ENCODE measurements at places on chromosomes 2 and 18. TPM values are rescaled to one million over a fixed set of nuclear protein-coding genes. Genes with fewer than 3 reads are reported as not detected.

Gene MALT1
- total RNA-seq: 17.4 TPM

Gene SAG
- total RNA-seq: not detected

Gene CHRNA1
- total RNA-seq: not detected

Gene SLC19A3
- total RNA-seq: 8.2 TPM

Gene SPATA3
- not detected for total RNA-seq

Gene HOXD9
- 14.6 TPM for total RNA-seq

DNA sequence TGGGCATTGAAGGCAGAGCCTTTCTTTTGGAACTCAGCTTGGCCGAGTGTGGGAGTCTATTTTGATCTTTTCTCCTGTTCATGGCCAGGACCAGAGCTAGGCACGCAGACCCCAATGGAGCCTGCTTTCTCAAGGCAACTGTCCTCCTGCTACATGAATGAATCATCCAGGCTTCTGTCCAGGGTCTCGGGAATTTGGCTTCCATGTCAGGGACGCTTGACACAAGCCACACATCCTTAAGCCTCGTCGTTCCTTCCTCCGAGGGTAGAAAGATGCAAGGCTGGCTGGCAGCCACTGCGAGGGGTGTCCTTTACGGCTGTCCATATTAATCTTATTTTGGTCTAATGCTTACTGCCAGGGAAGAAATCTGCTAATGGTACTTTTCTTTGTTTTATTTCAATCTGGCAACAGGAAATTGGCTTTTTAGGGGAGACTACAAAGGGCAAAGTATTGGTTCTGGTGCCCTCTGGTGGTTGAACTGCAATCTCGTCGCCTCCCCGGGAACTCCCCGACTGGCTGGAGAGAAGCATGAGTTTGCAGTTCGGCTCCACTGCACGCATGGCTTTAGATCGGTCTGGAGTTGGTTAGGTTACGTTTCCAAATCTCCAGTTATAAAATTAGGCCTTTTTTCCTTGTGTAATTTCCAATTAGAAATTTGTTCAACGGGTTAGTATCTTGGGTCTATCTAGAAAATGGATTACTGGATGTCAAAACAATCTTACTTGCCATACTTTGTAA, 135.2 kb downstream of the ALPK2 start:
- H3K27ac ChIP-seq: peak overlapping the region; percentile 31
- H3K4me1 ChIP-seq: peaks cover 29% of the 10 kb centered on the region
- H3K4me3 ChIP-seq: peak overlapping the region; percentile 25
- no peaks in the 10 kb centered on the region for H3K27me3 ChIP-seq
- DNase-seq: peak; percentile 89

GRCh38 chr2:28608500-28609424, 112.9 kb downstream of the PLB1 start:
- no peak overlapping the region for H3K4me3 ChIP-seq
- H3K27ac ChIP-seq: peak overlapping the region; percentile 83
- no peaks in the 10 kb centered on the region for H3K36me3 ChIP-seq
- DNase-seq: no peak

DNA sequence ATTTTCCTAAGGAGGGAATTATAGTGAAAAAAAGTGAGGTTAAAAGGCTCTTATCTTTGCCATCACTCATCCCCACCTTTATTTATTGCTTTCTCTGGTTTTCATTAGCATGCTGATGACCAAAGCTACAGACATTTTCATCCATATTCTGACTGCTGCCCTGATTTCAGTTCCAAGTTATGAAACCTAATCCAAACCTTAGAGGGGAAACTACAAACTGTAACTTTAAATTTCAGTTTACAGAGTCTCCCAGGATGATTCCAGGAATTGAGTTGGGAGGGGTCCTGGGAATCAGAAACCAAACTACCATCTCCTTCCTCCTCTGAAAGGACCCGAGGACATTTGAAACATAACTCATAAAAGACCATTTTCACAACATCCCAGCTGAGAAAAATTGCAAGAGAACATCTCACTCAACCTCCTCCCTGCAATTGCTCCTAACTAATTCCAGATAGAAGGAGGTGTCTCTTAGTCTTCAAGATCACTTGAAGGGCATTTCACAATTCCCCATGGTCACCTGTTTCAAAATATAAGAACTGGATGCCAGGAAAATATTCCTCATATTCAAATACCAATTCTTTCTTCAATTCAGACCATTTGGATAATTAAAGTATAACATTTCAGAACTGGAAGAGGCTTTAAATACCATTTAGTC, 520.6 kb downstream of the TNS1 start:
- H3K4me3 ChIP-seq: no peak overlapping the region
- no peak for DNase-seq
- no peaks in the 10 kb centered on the region for H3K27me3 ChIP-seq
- H3K27ac ChIP-seq: no peak overlapping the region
- H3K36me3 ChIP-seq: no peaks in the 10 kb centered on the region

GRCh38 chr18:63161032-63161760, 158.4 kb downstream of the BCL2 start:
- peak overlapping the region; percentile 76 for H3K27ac ChIP-seq
- peaks cover 23% of the 10 kb centered on the region for H3K4me1 ChIP-seq
- no peaks in the 10 kb centered on the region for H3K36me3 ChIP-seq
- DNase-seq: no peak
- no peak overlapping the region for H3K4me3 ChIP-seq

GRCh38 chr18:37398248-37398920, 167.2 kb downstream of the CELF4 start:
- peaks cover 10% of the 10 kb centered on the region for H3K27me3 ChIP-seq
- H3K4me3 ChIP-seq: no peak overlapping the region
- no peak for DNase-seq

DNA sequence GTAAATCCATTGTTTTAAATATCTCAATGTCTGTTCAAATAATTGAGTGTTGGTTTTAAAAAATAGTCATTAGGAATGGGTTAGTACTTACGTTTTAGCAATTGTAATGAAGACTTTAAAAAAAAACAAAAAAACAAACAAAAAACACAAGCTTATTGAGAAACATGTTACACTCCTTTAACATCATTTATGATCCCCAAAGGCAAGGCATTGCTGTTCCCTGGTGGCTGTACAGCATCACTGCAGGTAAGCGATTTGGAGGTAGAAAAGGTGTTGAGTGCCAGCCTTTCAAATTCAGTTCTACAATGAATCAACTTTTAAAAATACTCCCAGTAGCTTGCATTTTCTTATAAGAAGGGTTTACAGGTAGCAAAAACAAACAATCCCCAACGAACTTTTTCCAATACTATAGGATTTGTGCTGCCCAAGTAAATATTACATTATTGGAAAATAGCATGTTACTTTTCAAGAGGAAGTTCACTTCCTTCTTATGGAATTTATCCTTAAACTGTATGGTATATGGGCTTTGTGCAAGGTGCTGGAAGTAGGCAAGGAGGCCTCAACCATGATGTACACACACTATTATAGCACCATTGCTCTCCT, 27.5 kb downstream of the CNRIP1 start:
- H3K4me3 ChIP-seq: no peak overlapping the region
- no peaks in the 10 kb centered on the region for H3K27me3 ChIP-seq
- no peaks in the 10 kb centered on the region for H3K36me3 ChIP-seq

DNA sequence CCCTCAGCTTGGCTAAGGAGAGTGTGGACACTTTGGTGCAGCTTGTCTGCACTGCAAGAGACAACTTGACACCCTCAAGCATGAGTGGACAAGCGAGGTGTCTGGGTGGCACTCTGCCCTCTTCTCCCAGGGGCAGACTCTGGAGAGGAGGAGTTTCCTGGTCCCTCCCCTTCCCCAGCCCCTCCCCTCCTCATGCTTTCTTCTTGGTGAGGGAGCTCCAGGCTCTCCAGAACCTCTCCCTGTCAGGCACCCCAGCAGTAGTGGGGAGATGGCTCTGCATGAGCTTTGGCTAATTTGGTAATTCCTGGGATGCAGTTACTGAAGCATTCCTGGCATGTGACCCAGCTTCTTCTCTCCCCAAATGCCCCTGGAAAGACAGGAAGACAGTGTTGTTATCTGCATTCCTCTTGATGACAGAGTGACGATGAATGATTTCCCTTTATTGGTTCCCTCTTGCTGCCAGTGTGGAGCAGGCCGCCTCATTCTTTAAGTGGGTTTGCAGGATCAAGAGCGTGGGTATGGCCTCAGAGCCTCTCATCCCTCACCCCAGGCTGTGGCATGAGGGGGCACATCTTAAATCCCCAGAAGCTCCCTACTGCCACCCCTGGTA, 89.2 kb downstream of the STPG4 start:
- no peak for DNase-seq
- no peaks in the 10 kb centered on the region for H3K36me3 ChIP-seq
- H3K27me3 ChIP-seq: no peaks in the 10 kb centered on the region
- H3K4me3 ChIP-seq: no peak overlapping the region

DNA sequence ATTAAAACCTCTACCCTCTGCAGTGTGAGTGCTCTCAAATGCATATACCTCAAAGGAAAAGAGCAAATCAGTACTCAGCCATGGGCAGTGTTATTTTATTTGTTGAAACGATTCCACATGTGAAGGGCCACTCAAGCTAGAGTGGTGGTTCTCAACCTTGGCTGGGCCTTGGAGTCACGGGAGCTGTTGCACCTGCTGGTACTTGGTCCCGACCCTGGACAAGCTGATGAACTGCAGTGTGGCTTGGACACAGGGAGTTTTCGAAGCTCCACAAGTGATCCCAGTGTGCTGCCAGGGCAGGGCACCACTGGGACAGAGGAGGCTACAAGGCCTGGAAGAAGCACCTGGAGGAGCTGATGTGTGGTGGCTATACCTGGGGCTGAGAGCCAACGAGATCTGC, 19.7 kb downstream of the GNLY start:
- no peaks in the 10 kb centered on the region for H3K4me1 ChIP-seq
- no peak overlapping the region for H3K27ac ChIP-seq
- no peak for DNase-seq
- H3K4me3 ChIP-seq: no peak overlapping the region

DNA sequence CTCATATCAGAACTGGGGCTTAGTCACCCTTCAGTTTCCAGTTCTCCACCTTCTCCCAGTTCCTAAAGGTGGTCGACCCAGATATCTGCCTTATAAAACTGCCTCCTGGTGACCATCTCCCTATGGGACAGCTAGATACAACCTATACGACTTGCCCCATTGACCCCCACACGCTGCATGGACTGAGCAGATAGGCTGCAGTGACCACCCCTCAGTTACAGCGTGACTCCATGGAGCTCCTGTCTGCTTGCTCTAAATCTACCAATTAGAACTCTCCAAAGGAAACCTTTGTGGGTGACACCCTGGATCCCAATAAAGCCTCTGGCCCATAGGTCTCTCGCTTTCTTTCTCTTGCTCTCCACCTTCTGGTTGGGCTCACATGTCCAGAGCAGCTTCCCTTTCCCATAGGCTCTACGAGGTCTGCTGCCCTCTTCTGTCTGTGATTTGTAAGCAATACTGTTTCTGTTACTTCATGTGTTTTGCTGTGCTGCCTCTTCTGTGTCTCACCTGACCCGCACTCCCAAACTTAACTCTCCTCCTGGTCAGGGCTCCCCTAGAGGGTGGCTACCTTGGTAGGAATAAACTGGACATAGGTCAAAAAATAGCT, 971.3 kb upstream of the FAM98A start:
- H3K4me1 ChIP-seq: no peaks in the 10 kb centered on the region
- no peaks in the 10 kb centered on the region for H3K27me3 ChIP-seq
- no peak for DNase-seq
- H3K27ac ChIP-seq: no peak overlapping the region
- no peak overlapping the region for H3K4me3 ChIP-seq

DNA sequence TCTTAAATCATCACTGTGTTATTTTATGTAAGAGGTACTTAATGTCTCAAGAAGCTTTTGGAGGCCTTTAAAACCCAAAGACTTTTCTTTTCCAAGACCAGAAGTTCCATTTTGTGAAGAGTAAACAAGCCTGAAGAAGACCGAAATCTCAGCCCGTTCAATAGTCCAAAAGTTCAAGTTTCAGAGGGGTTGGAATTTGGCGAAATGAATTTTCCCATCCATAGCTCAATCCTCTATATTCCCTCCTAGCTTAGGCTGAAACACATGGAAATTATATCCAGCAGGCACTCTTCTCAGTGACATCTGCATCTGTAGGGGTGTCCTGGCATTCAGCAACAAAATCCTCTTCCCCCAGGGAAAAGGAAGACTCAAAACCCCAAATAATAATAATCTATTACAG, 344.6 kb downstream of the ARHGAP15 start:
- H3K4me3 ChIP-seq: no peak overlapping the region
- no peaks in the 10 kb centered on the region for H3K27me3 ChIP-seq
- peaks cover 11% of the 10 kb centered on the region for H3K4me1 ChIP-seq
- peak overlapping the region; percentile 43 for H3K27ac ChIP-seq

DNA sequence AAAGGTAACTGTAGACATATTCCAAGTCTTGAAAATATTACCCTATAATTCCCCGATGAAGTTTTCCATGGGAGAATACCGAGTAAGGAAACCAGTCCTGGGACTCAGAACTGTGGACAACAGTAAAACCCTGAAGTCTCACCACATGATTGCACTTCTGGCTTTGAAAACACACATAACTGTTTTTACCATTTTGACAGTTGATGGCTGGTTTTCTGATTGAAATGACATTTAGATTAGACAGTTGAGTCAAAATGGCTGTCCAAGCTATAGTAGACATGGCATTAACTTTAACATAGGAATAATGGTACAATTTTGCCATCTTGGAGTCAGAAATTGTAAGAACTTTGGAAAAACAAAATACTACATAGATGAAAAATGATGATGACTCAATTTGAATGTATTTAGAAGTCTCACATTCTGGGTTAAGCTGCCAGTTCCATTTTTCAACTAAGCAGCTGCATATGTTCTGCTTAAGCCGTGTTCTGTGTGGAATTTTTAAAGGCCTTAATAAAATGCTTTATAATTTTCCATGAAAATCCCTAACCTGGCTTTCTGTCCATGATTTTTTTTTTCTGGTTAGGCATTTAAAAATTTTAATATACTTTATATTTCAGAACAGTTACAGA, 38.3 kb upstream of the WIPF1 start:
- peak overlapping the region; percentile 75 for H3K27ac ChIP-seq
- H3K4me3 ChIP-seq: no peak overlapping the region
- no peaks in the 10 kb centered on the region for H3K4me1 ChIP-seq

DNA sequence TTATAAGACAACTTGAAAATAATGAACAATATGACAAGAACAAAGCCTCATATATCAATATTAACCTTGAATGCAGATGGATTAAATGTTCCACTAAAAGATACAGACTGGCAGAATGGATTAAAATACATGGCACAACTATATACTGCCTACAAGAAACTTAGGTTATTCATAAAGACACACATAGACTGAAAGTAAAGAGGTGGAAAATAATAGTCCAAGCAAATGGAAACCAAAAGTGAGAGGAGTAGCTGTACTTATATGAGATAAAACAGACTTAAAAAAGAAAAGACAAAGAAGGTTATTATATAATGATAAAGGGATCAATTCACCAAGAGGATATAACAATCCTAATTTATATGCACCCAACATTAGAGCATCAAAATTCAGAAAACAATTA, 18.2 kb downstream of the LMAN1 start:
- no peaks in the 10 kb centered on the region for H3K4me1 ChIP-seq
- H3K27ac ChIP-seq: no peak overlapping the region
- no peaks in the 10 kb centered on the region for H3K27me3 ChIP-seq
- H3K36me3 ChIP-seq: peaks cover 46% of the 10 kb centered on the region
- no peak overlapping the region for H3K4me3 ChIP-seq

GRCh38 chr18:47898055-47898454, 32.4 kb downstream of the SMAD2 start:
- no peaks in the 10 kb centered on the region for H3K27me3 ChIP-seq
- H3K36me3 ChIP-seq: no peaks in the 10 kb centered on the region
- no peaks in the 10 kb centered on the region for H3K4me1 ChIP-seq

Data from sigmoid colon (tissue), 7 donors.